Fibroblast of lung (primary cell): ENCODE measurements at places on chromosomes 2 and 18. TPM values are rescaled to one million over a fixed set of nuclear protein-coding genes. Genes with fewer than 3 reads are reported as not detected.

GRCh38 chr18:32298171-32298667 lies 108.4 kb downstream of the MEP1B start:
- peak; percentile 36 for DNase-seq

GRCh38 chr2:88826399-88826798 lies 134.9 kb downstream of the RPIA start:
- DNase-seq = no peak

- no peak for DNase-seq
Measured at GRCh38 chr2:68366083-68366560, 1.0 kb downstream of the PLEK start.

DNA sequence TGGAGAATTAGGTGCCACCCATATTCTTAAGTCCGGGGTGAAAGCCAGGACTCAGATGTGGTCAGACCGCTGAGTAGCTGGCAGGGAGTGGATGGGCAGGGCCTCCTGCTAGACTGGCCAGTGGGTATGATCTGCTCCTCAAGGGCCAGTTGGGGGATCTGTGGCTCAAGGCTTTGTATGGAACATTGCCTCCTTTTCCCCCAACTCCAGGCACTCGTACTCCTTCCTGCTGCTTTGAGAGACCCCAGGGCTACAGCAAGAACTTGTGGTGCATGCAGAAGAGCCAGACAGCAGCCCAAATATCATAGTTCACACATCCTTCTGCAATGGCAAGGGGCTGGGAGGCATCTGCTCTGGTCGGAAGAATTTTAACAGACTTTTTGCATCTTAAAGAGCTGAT lies 61.7 kb downstream of the PDCL3 start:
- DNase-seq = no peak

GRCh38 chr2:65548576-65549256 lies 116.3 kb upstream of the SPRED2 start:
- peak; percentile 49 for DNase-seq

GRCh38 chr2:237474442-237474911 lies 12.6 kb upstream of the MLPH start:
- no peak for DNase-seq

DNA sequence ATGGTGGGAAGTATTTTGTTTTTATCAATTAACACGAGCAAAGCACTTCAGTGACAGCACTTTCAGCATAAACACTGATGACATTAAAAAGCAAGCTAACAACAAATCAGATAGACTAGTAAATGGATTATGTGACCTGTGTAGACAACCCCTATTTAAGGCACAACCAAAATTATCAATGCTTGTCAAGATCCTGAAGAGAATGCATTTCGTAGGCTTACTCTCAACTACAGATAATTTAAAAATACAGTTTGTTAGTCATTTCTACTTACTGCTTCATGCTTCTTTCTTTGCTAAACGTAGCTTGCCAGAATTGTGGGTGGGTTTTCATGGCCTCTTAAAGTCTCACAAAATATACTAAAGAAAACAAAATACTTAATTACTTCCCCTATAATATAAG lies 3.4 kb downstream of the CSRNP3 start:
- DNase-seq = no peak

DNA sequence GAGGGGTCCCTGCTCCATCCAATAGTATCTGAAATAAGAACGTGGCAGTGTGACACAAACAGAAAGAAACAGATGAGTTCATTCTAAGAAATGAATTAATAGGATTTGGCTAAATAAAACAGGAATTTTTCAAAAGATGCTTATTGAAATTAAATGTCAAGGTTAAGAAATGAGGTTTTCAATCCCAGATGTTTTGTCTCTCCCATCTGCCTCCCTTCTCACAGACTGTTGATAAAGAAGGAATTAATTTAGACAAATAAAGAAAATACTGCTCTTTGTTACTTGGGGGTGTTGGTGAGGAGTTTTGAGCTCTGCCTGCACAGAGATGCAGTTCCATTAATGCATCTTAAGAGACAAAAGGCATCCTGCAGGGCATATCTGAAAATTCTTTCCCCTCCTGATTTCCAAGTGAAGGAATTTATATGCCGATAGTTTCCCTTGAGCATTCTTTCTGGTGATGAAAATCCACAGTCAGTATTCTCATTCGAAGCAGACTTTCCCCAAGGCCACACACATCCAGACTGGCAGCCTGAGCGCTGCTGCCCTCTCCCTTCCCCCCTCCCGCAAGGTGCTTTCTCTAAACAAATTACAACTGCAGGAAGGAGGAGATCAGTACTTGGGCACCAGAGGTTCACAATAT lies 385.4 kb upstream of the RND3 start:
- DNase-seq = peak; percentile 47

DNA sequence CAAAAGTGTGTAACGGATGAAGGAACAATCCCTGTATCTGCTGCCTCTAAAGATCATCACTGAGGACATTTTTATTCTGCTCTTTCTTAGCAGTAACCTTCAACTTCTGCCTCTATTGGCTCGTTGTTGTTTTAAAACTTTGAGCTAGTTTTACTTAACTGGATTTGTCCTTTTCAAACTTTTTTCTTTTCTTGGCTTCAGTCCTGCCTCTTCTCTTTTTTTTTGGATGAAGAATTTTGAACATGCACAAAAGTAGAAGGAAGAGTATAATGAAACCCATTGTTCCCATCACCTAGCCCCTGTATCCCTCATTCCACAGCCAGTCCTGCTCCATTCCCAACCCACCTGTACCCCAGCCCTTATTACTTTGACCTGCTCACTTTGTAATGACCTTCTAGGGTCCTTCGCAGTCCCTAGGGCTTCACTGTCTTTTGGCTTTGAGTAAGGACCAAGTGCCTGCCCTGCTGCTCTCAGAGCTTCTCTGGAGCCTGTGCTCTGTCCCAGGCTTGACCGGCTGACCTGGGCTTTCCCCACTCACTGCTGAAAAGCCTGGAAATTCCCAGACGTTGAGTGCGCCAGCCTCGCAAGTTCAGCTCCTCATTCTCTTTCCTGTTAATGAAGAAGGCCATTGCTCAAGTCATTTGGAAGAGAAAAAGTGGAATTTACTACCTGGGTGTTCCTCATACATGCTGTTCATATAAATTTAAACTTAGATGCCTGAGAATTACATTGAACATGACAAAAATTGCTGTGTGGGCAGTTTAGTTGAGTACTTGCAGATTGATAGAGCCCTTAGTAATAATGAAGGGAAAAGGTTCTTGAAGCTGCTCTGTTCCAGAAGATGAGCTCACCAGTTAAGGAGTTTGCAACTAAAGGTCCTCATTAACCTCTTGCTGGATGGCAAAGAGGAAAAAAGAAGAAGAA lies 149.3 kb upstream of the ALPP start:
- no peak for DNase-seq

DNA sequence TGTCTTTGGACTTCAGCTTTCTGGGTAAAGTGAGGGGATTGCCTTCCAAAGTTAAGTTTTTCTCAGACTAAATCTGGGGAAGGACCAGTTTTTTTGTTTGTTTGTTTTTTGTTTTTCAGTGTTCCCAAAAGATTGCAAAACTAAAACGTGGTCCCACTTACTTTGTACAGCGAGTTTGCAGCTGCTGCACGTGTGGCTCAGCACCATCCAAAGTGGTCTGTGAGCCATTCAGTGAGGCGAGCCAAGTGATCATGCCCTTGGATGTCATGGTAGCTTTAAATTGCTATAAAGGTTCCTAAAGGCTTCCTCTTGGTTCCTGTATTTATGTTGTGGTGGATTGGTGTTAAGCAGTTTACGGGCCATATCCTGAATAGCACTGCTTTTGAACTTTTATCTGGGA lies 23.0 kb downstream of the TET3 start:
- DNase-seq = no peak

- peak; percentile 73 for DNase-seq
Measured at GRCh38 chr2:119260646-119261492, 37.2 kb downstream of the STEAP3 start.

DNA sequence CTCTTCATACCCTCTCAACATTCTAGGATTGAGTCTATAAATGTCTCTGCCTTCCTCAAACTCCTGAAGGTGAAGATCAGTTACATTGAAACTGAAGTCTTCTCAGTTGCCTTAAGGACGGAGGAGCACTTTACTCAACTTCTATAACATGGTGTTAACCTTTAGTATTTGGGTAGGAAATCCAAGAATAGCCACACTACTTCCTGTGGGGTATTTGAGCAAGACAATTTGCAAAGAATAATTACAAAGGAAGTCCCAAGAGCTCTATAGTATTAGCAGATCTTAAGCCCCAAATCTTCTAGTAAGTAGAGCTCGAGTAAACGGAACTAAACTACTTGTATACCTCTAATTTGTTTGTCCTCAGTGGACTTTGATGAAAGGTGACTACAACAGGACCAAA lies 80.9 kb downstream of the SP100 start:
- DNase-seq = no peak

GRCh38 chr2:204494681-204495080 lies 50.6 kb upstream of the PARD3B start:
- no peak for DNase-seq

DNA sequence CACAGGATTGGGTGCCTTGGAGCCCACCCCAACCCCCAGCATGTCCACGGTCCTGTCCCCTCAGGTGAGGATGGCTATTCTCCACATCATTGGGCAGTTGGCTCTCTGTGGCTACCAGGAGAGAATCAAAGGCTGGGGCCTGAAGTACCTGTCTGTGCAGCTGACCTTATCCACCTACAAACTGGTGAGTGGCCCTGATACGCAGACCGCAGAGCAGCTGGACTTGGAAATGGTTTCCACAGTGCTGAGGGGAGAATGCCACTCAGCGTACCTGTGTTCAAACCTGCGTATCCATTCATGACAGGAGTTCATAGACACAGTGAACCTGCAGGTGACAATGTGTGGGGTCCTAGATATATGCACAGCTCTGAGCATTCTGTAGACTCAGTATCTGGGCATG lies 21.6 kb downstream of the MROH2A start:
- DNase-seq = no peak

- peak; percentile 24 for DNase-seq
Measured at GRCh38 chr2:48009256-48009655, 103.0 kb upstream of the FBXO11 start.

Gene M1AP
- not detected in 2 replicates for total RNA-seq

Gene DQX1
- not detected in 2 replicates for total RNA-seq

Gene FBXO41
- 0.77 and 1.2 TPM in 2 replicates for total RNA-seq

Gene MC4R
- not detected in 2 replicates for total RNA-seq

Gene HOXD12
- total RNA-seq = not detected in 2 replicates
